ENCODE measurements at places on chromosomes 5 and 9.

- DNase-seq: no peak
Measured at GRCh38 chr5:91538179-91538578, 155.1 kb upstream of the ARRDC3 start.

GRCh38 chr5:74183041-74183440 is 457.5 kb downstream of the ENC1 start:
- no peak for DNase-seq

DNA sequence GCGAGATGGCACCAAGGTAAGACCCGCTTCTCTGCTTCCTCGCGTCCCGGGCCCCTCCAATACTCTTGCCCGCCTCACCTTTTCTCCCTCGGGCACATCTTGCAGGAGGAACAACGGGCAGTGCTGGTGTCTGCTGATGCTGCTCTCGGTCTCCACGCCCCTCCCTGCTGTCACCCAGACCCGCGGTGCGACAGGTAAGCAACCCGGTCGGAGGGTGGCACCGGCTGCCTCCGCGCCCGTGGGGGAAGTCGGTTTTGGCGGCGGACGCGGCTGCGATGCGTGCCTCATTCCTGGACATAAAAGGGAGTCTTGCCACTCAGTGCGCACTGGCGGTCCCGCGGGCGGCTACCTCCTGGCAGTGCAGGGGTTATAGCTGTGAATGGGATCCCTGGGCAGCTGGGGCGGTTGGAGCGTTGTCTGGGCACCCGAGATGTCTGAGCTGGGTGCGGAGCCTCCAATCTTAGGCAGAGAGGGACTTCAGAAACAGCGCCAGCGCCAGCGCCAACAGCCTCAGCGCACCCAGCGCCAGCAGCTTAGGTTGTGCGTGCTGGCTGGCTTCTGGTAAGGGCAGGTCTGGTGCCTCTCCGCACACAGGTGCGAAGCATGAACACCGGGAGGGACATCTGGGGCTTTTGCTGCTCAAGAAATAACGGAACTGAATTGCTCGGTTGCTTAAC is 488 bp downstream of the COL15A1 start:
- no peak for DNase-seq

DNA sequence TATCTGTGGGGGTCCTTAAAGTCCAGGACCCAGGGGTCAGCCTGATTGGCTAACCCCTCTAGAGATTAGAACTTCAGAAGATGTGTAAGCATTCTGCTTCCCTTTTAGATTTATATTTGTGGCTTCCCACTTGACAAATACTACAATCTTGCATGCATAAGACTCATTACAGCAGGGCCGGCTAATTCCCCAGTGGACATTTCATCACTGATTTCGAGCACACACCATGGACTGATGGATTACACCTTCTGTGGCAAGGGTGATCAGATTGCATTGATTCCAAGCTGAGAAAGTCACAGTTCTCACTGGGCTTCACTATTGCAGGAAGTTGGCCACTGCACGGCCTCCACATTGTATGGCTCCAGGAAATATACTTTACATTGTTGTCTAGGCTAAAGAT is 65.8 kb upstream of the DAPK1 start:
- DNase-seq: no peak

DNA sequence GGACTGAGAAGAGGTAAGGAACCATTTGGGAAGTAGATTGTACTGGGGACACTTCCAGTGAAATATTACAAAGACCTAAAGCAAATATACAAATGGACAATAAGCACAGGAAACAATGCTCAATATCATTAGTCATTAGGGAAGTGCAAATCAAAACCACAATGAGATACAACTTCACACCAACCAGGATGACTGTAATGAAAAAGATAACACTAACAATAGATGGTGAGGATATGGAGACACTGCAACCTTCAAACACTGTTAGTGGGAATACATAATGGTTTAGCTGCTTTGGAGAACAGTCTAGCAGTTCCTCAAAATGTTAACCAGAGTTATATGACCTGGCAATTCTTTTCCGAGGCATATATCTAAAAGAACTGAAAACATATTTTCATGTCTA is 149.7 kb downstream of the TRPM3 start:
- no peak for DNase-seq

GRCh38 chr5:51960617-51961121 is 577.4 kb downstream of the ISL1 start:
- no peak for DNase-seq

DNA sequence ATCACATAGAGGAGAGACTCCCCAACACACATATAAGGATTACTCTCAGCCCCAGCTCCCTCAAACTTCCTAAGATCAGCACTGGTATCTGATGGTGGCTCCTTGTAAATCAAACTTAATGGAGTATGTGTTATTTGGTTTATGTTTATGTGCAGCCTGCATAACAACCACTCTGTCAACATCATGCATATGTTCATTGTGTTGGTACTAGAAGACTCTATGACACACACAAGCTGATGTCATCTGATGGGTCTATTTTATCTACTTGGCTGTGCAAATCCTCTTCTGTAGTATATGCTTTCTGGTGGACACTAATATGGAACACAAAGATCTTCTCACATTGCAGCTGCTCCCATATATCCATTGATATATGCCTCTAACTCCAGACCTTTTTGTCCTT is 134.0 kb upstream of the FAM174A start:
- DNase-seq: no peak

- DNase-seq: no peak
Measured at GRCh38 chr5:68891718-68892117, 202.1 kb upstream of the SLC30A5 start.

DNA sequence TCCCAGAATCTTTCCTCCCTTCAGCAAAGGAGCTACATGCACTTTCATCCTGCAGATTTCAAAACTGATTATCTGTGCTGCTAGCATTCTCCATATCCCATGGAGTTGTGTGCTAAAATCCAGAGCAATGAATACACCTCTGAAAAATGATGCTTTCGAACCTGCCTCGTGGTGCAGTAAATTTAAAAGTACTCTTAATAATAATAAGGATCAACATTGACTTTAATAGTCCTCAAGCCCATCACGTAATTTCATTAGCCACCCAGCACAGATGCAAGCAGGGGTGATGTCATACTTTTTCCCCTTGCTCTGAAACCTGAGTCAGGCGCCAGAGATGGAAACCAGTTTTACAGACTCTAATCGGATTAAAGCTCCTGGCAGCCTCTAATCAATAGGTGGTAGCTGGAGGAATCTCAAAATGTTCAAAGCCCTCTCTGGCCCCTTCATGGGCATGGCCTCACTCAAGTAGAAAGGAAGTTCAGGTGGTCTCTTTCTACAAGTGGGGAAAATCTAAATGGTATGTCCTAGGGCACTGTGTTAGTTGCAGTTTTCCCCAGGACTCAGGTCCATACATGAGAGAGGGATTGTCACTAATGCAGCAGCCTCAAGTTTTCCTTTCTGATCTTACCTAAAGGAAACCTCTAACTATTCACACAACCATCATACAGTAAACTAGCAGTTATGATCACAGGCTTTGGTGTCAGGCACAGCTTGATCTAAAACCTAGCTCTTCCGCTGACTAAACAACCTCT is 221.6 kb upstream of the SLC30A5 start:
- DNase-seq: no peak

DNA sequence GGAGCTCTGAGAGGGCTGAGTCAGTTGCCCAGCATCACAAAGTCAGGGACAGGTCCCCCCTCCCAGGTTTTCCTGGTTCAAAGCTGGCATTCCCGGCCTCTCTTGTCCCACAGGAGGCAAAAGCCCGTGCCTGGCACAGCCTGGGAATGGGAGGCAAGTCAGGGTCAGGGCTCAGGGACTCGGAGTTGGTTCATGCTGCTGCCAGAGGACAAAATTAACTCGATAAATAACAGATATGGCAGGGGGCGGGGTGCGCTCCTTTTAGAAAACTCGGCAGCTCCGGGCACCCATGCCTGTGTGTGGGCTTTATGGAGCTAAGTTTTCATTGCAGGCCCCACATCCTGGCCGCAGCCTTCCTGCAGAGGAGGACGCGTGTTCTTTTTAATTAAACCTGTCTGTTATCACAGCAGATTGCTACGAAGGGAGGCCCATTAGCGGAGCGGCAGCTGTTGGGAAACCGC is 62.8 kb upstream of the LMX1B start:
- DNase-seq: no peak

- DNase-seq: no peak
Measured at GRCh38 chr5:32720300-32720699, 9.2 kb downstream of the NPR3 start.

GRCh38 chr5:143398053-143398355 is 5.5 kb downstream of the NR3C1 start:
- no peak for DNase-seq

GRCh38 chr5:138354926-138355378 is 2.5 kb downstream of the KDM3B start:
- DNase-seq: peak; percentile 33

GRCh38 chr5:33261305-33261704 is 179.5 kb upstream of the TARS1 start:
- DNase-seq: no peak

GRCh38 chr5:158516521-158516920 is 583.2 kb downstream of the EBF1 start:
- DNase-seq: no peak

DNA sequence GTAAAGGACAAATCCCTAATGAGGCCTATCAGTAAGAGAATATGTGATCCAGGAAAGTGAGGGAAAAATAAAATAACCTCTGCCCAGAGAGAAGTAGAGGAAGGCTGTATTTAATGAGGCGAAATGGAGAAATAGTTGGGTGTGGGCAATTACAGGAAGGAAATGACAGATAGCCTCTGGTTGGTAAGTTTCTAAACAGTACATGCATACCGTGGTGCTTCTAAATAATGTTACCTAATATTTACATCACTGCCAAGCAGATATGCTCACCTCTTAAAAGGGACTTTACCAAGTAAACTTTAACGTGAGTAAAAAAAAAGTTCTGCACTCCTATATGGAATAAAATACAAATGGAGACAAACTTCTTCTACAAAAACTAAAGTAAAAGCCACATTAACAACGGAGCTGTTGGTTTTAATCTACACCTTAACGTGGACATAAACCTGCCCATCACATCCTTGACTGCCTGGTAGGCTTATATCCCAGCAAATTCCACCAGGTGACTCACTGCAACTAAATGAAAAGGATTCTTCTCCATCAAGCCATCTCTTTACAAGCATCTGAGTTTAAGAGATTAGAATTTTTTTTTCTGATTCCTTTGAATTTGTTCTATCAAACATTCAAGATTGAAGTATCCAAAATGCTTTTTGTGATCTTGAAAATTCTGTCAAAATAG is 12.4 kb downstream of the NFIL3 start:
- DNase-seq: no peak

DNA sequence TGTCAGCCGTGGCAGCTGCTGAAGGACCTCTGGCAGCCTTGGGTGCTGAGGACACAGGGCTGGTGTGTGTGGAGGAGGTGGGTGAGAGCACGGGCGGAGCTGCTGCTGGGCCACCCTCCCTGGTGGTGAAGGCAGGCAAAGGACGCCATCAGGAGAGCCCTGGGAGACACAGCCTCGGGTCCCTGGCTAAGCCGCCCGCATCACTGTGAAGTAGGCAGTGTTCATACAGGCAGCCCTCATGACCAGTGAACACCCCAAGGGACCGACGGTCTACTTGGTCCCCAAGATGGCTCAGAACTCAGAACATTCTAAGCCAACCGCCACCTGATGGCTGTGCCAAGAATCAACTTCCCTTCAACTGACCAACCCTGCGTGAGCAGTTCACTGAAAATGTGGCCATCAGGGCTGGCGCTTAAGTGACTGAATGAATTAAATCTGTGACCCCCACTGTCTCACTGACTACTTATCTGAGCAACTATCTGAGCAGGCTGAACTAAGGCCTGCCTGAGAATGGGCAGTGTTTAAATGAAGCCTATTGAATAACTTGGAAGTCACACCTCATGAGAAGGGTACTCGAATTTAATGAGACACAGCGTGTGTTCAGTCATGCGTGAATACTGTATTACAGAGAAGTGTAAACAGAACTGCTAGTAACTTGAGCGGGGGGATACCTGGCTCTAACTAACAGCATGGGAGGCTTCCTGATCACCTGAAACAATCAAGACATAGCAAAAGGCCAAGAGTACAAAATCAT is 54.7 kb upstream of the SIMC1 start:
- DNase-seq: no peak
